ENCODE measurements at places on chromosomes 1 and 21. TPM values are rescaled to one million over a fixed set of nuclear protein-coding genes. Genes with fewer than 3 reads are reported as not detected.

DNA sequence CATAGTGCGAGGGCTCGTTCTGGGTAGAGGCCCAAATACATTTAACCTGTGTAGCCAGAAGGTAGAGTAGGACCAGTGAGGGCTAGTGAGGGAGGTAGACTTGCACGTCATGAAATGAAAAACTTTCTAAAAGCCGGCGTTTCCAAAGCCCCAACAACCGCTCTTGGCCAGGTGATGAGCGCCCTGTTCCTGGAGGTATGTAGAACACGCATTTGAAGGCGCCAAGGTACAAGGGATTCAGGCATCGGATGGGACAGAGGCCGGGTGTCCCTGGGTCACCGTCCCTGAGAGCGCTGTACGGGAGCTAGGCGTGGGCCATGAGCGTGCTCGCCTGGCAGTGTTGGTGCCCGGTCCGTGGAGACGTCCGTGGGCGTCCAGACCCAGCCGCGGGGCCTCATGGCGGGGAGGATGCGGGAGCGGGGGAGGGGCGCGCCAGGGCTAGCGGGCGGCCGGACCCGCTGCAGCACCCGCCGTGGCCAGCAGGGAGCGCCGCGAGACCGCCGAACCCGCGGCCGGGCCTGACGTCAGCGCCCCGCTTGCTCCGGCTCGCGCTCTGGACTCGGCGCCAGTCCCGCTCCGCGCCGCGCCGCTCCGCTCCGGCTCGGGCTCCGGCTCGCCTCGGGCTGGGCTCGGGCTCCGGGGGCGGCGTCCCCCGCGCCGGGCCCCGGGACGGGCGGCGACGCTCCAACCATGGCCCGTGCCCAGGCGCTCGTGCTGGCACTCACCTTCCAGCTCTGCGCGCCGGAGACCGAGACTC, at the start of gene PTPRU:
Gene PTPRU, plus strand, starts transcription at position 568 of the 757 bp plus-strand sequence. Its CDS starts 123 bp downstream, at position 691.
- peak; percentile 95 for DNase-seq

- peak; percentile 39 for DNase-seq
Measured at GRCh38 chr1:155729031-155729898, 40.4 kb downstream of the DAP3 start.

The CD52 gene
- total RNA-seq: 90.7 TPM

GRCh38 chr1:110874324-110875215, 1.6 kb downstream of the CD53 start:
- no peak for DNase-seq

DNA sequence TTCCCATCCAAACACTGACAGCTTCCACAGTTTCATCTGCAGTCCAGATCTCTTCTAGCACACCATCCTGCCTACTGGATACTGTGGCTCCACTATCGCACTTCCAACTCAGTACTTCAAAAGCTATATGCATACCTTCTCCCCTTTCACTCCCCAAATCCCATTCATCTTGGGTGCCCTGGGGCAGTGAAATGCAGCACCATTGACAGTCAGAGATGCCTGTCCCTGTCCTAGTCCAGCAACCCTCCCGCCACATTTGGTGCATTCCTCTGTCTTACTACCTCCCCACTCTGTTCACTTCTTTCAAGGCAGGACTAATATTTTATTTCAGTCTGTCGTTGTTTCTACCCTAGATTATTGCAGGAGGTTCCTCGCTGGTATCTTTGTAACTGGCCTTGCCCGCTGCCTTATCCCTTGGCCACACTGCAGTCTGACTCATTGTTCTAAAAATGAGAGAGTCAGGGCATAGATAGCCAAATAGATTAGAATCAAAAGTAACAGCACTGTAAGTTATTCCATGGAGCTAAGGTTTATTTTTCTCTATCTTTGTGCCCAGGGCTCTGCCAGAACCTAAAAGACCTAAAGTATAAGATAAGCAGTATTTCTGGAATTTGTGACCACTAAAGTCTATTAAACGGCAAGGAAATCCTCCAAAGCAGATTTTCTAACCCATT, 96.7 kb downstream of the ESRRG start:
- no peak for DNase-seq
